ENCODE measurements at places on chromosomes 4 and X.

GRCh38 chr4:3440979-3441500, 728 bp upstream of the HGFAC start:
- peak; percentile 42 for DNase-seq

- peak; percentile 79 for DNase-seq
Measured at GRCh38 chr4:169314906-169315305, 44.1 kb upstream of the SH3RF1 start.

DNA sequence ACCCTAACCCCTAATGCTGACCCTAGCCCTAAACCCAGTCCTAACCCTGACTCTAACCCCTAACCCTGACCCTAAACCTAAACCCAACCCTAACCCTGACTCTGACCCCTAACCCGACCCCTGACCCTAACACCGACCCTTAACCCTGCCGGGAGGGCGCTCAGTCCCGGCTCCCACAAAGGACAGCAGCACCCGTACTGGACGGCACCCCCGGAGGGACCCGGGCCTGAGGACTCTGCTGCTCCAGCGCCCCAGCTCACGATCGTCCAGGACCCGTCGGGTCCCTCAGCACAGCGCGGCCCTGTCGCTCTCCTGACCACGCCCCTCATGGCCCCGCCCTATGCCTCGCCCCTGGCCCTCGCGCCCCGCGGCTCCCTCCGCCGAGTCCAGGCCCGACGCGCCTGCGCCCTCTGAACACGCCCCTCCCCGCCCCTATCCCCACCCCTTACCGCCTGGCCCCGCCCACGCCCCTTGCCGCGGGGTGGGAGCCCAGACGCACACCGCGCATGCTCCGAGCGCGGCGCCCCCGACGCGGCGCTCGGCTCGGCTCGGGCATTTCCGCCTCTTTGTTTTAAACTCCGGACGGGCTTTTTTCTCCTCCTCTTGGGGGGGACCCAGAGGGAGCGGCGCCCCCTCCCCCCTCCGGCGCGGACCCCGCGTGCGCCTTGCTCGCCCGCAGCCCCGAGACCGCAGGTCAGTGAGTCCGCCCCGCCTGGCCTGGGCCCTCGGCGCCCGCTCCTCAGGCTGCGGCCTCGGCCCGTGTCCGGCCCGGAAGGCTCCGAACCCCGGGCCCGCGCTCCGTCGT, at the start of gene PCGF3:
Gene PCGF3 (plus strand): TSS at position 555 of the 805 bp plus-strand sequence. CDS start 27,849 bp downstream, outside the sequence.
- DNase-seq, result peak; percentile 95

GRCh38 chr4:149293046-149293649, 522.5 kb downstream of the IQCM start:
- no peak for DNase-seq

DNA sequence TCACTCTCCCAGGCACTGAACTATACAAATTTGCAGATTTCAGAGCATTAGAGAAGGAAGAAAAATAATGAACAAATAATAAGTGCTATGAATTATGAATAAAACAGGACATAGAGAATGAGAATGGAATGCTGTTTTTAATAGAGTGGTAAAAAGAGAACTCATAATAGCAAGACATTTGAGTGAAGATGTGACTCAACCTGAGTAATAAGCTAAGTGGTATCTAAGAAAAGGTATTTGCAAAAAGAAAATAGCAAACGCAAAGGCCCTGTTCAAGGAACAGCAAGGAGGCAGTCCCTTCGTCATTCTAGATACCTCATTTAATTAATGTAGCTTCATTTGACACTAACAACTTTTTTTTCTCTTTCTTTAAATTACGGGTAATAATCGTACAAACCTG, 1910.0 kb upstream of the TENM3 start:
- DNase-seq, result peak; percentile 38

DNA sequence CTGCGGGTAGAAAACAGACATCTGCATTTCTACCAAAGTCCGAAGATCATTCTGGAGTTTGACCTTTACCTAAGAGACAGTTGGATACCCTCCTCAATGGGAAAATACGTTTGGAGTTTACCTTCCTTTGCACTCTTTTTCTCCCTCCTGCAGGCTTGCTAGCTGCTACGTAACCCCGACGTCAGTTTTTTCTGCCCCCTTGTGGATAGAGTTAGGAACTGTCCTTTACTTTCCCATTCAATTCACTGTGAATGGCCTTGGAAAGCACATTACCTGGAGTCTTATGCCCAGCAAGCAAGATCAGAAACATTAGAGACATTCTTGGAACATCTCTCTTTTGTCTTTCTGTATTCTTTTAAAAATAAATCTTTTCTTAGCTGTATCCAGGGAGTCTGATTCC, 250.7 kb downstream of the NAP1L3 start:
- no peak for DNase-seq

DNA sequence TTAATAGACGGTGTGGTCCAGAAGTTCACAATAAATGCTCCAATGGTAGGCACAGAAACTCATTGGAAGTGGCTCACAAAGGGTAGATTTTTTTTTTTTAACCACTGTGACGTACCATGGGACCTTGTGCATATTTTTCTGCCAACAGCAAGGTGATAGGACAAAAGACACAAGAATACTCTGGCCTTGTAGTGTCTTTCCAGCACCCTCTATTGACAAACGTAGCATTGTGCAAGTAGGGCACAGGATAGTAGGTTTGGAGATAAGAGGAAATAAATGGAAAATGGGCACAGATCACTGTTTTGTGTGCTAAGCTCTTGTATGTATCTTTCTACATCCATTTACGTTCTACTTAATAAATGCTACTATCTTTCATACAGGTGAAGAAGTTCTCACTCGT, 2054.9 kb downstream of the PCDH7 start:
- peak; percentile 1 for DNase-seq

DNA sequence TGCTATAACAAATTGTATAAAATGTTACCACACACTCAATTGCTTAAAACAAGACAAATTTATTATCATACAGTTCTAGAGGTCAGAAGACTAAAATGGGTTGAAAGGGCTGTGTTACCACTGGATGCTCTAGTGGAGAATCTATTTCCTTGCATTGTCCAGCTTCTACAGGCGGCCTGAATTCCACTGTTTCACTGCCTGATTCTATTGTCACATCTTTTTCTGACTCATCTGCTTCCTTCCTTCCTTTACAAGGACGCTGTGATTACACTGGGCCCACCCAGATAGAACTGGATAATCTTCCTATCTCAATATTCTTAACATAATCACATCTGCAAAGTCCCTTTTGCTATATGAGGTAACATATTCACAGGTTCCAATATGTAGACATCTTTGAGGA, 19.4 kb upstream of the ARMCX1 start:
- no peak for DNase-seq

- DNase-seq, result peak; percentile 74
Measured at GRCh38 chr4:10619220-10619619, 65.3 kb downstream of the CLNK start.

DNA sequence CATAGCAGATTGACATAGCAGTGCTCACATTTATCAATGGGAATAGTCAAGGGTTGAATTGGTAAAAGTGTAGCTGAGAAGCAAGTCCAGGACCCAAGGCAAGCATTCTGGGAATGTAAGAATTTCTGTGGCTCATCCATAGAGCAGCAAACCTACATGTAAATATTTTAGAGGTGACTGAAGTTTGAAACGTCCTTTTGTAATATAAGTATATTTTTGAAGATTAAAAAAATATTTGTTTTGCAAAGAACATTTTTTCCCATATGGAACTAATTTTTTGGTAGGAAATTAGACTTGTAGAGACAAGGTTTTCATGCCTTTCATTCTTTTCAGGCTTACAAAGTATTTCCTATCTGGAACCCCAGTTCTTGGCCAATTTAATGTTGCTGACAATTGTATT, 104.0 kb downstream of the TEX13A start:
- DNase-seq, result peak; percentile 59

All from fibroblast of skin of right biceps (primary cell).